ENCODE measurements at places on chromosomes 3 and 15. TPM values are rescaled to one million over a fixed set of nuclear protein-coding genes. Genes with fewer than 3 reads are reported as not detected.

DNA sequence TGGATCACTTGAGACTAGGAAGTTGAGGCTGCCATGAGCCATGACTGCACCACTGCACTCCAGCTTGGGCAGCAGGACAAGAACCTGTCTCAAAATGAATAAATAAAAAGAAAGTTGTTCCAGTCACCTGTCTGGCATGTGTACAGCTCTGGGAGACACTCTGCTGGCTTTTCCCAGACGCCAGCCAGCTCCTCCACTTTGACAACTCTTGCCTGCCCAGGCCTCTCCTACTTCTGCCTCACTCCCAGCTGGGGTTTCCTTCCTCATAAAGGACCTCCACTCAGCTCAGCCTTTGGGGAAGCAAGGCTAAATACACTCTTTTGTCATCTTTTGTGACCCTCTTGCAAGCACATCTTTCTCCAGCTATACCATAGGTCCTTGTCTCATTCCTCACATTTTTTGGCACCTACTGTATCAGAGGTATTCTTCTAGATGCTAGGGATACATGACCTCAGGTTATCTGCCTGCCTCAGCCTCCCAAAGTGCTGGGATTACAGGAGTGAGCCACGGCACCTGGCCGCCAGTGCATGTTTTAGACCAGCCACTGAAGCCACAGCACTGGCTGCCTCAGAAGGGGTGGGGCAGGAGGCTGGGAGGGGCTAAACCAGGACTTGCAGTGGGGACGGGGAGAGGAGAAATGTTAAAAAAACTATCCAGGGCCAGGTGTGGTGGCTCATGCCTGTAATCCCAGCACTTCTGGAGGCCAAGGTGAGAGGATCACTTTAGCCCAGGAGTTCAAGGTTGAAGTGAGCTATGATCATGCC, 10.0 kb upstream of the ELP6 start:
- H3K4me3 ChIP-seq = no peak overlapping the region
- no peak overlapping the region for H3K27ac ChIP-seq
- H3K4me1 ChIP-seq = no peaks in the 10 kb centered on the region
- no peaks in the 10 kb centered on the region for H3K36me3 ChIP-seq
- no peak for DNase-seq

DNA sequence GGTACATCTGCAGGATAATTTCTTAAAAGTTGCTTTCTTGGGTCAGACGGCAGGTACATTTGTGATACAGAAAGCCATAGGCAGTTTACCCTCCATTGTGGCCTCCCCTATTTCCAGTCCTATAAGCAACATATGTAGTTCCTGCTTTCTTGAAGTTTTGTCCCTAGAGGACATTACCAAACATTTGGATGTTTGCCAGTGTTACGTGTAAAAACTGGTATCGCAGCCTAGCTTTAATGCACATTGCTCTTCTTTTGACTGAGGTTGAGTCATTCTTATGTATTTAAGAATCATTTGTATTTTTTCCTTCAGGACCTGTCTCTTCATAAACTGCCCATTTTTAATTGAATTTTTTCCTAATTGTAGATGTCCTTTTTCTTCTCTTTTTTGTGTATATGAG, 114.3 kb downstream of the DIPK2A start:
- H3K4me1 ChIP-seq = no peaks in the 10 kb centered on the region
- H3K36me3 ChIP-seq = no peaks in the 10 kb centered on the region
- H3K27ac ChIP-seq = no peak overlapping the region

DNA sequence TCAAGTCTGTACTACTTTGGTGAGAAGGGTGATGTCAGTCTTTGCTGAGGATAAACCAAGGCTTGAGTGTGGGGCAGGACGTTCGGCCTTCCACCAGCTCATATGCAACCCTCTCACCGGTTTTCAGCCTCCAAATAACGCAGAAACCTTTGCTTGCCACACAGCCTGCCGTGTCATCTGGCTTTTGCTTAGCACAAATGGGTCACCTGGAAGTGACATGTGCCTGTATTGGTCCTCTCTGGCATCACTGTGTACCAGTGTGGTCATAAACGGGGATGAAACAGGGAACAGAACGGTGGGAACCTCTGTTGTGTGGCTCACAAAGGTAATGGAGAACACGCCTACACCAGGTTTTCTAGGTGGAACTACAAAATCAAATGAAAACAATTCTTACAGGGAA, 7.1 kb downstream of the POMGNT2 start:
- H3K27ac ChIP-seq = no peak overlapping the region
- no peak overlapping the region for H3K4me3 ChIP-seq
- H3K4me1 ChIP-seq = no peaks in the 10 kb centered on the region
- H3K36me3 ChIP-seq = no peaks in the 10 kb centered on the region
- H3K27me3 ChIP-seq = no peaks in the 10 kb centered on the region
- DNase-seq = no peak

DNA sequence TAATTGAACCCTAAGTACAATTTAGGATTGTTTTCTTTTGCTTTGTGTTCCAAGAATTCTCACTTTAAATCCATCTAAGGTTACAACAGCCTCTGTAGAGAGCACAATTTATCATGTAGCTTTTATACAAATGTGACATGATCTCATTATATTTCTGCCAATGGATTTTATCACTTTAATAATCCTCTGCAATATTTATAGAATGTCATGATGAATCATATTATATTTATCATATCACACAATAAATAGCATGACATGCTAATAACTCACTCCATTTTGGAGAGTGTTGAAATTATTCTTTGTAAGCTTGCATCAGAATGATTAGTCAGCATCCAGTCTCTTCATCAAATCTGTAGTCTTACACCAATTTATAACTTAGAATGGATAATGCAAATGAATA, 280.6 kb upstream of the ZNF717 start:
- peak; percentile 30 for DNase-seq
- H3K27ac ChIP-seq = no peak overlapping the region
- H3K36me3 ChIP-seq = no peaks in the 10 kb centered on the region
- H3K4me3 ChIP-seq = no peak overlapping the region
- H3K27me3 ChIP-seq = no peaks in the 10 kb centered on the region
- 0 out of 2 replicates have a peak, but pooled peaks cover 2% of the 10 kb centered on the region for H3K4me1 ChIP-seq

- H3K27me3 ChIP-seq = peaks cover 62% of the 10 kb centered on the region
- H3K27ac ChIP-seq = no peak overlapping the region
- no peaks in the 10 kb centered on the region for H3K36me3 ChIP-seq
- H3K4me3 ChIP-seq = no peak overlapping the region
These were observed 13.2 kb downstream of the MEGF11 start for GRCh38 chr15:66240240-66240794.

DNA sequence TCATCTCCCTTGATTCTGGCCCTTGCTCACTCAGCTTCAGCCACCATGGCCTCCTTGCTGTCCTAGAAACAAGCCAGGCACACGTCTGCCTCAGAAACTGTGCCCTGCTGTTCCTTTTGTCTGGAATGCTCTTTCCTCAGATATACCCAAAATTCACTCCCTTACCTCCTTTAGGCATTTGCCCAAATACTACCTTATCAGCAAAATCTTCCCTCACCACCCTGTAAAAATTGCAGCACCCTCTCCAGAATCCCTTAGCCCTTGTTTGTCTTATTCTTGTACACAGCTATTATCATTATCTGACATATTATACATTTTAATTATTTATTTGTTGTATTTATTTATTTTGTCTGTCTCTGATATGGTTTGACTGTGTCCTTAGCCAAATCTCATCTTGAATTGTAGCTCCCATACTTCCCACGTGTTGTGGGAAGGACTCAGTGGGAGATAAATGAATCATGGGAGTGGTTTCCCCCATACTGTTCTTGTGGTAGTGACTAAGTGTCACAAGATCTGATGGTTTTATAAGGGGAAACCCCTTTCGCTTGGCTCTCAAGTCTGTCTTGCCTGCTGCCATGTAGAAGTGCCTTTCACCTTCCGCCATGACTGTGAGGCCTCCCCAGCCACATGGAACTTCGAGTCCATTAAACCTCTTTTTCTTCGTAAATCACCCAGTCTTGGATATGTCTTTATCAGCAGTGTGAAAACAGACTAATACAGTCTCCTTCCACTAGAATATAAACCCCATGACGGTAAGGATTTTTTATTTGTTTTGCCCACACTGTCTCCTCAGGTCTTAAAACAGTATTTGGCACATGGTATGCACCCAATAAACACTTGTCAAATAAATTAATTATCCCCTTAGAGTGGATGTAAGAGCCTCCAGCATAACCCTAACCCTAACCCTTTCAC, 60.0 kb upstream of the STT3B start:
- no peaks in the 10 kb centered on the region for H3K4me1 ChIP-seq
- H3K27me3 ChIP-seq = peaks cover 7% of the 10 kb centered on the region
- H3K4me3 ChIP-seq = no peak overlapping the region
- no peaks in the 10 kb centered on the region for H3K36me3 ChIP-seq
- no peak overlapping the region for H3K27ac ChIP-seq

GRCh38 chr3:178966299-178967176, 105.1 kb downstream of the ZMAT3 start:
- H3K27ac ChIP-seq = no peak overlapping the region
- no peaks in the 10 kb centered on the region for H3K36me3 ChIP-seq
- H3K4me3 ChIP-seq = no peak overlapping the region
- H3K27me3 ChIP-seq = peaks cover 2% of the 10 kb centered on the region
- DNase-seq = peak; percentile 37

GRCh38 chr15:79478108-79478507, 46.0 kb downstream of the MINAR1 start:
- H3K27ac ChIP-seq = no peak overlapping the region
- no peak overlapping the region for H3K4me3 ChIP-seq
- H3K36me3 ChIP-seq = no peaks in the 10 kb centered on the region
- peaks cover 3% of the 10 kb centered on the region for H3K27me3 ChIP-seq
- DNase-seq = no peak

- H3K27ac ChIP-seq = no peak overlapping the region
- H3K4me1 ChIP-seq = peaks cover 3% of the 10 kb centered on the region
- no peaks in the 10 kb centered on the region for H3K27me3 ChIP-seq
- no peaks in the 10 kb centered on the region for H3K36me3 ChIP-seq
- no peak for DNase-seq
- no peak overlapping the region for H3K4me3 ChIP-seq
These were observed 38.0 kb downstream of the CBLB start for GRCh38 chr3:105830836-105831235.

- H3K4me3 ChIP-seq = no peak overlapping the region
- no peaks in the 10 kb centered on the region for H3K27me3 ChIP-seq
- peak; percentile 72 for DNase-seq
- H3K4me1 ChIP-seq = peaks cover 56% of the 10 kb centered on the region
These were observed 7.0 kb downstream of the GNAI2 start for GRCh38 chr3:50242851-50243542.

DNA sequence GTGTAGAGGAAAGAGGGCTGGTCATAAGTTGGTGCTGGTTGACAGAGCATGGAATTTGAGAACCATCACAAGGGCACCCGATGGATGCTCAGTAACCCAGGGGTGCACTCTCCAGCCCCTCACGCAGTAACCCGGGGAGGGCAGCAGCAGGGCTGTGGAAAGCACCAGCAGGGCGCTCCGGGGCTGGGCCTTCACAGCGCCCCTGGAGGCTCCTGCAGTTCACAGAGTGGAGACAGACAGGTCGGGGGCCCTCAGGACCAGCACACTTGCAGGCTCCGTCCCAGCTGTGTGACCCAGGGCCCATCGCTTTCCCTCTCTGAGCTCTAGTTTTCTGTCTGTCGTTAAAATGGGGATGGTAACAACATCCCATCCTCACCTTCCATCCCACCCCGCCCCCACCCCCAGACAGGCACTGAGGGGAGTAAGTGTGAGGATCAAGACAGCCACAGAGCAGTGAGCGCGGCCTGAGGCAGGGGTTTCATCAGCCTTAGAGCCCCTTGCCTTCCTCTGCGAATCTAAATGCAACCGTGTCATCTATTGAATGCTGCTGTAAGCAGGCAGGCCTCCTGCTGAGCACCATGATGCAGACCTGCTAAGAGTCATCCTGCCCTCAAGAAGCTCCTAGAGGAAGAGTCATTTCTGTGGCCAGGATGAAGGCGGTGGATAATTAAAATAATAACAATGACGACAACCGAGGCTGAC, 90.2 kb upstream of the LINGO1 start:
- H3K27ac ChIP-seq = no peak overlapping the region
- H3K4me1 ChIP-seq = no peaks in the 10 kb centered on the region
- H3K27me3 ChIP-seq = peaks cover 43% of the 10 kb centered on the region
- no peak for DNase-seq

GRCh38 chr3:194058189-194058571, 77.8 kb upstream of the HES1 start:
- DNase-seq = peak; percentile 36
- no peaks in the 10 kb centered on the region for H3K36me3 ChIP-seq
- H3K27ac ChIP-seq = no peak overlapping the region
- peaks cover 11% of the 10 kb centered on the region for H3K27me3 ChIP-seq

DNA sequence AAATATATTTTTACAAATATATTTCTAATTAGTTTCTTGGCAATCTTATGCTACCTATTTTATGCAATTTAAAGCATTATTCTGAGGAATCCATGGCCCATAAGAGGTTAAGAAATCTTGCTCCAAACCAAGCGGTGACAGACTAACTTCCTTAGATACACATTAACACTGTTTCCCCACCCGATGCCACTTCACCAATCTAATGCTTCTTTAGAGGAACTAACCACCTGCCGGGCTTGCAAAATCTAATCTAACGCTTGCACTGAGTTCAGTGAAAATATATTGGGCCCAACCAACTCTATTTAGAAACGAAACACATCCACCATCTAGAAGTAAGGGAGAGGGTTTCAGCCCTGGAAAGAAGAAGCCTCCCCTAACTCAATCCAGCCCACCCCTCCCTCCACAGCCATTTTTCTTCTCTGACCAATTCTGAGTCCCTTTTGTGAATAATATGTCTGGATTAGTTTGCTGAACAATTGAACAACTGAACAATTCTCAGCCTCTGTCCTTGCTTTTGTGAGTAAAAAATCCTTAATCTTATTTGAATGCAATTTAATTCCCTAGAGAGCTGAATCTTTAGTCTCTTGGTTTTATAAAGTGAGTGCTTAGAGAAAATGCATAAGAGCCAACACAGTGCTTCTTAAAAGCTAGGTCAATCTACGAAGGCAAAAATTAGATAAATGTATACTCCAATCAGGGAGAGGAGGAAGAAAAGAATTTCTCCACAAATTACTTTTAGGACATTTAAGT, 150.4 kb upstream of the ADAMTS9 start:
- no peaks in the 10 kb centered on the region for H3K27me3 ChIP-seq
- no peaks in the 10 kb centered on the region for H3K36me3 ChIP-seq
- no peak overlapping the region for H3K4me3 ChIP-seq

GRCh38 chr15:52348056-52348745, 52.6 kb upstream of the MYO5C start:
- peak; percentile 32 for DNase-seq
- H3K27ac ChIP-seq = no peak overlapping the region
- H3K27me3 ChIP-seq = no peaks in the 10 kb centered on the region
- H3K4me3 ChIP-seq = no peak overlapping the region
- peaks cover 11% of the 10 kb centered on the region for H3K36me3 ChIP-seq

DNA sequence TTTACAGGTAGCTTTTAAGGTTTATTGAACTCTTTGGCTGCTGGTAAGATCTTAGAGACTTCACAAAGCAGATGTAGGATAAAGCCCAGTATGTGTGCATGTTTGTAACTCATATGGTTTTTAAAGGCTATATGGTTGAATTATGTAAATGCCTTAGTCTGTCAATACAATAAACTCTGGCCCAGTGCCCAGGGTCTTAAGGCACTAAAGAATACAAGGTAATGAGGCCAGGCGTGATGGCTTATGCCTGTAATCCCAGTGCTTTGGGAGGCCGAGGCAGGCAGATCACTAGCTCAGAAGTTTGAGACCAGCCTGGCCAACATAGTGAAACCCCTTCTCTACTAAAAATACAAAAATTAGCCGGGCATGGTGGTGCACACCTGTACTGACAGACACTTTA, 170.3 kb upstream of the CGNL1 start:
- H3K27ac ChIP-seq = no peak overlapping the region
- H3K36me3 ChIP-seq = peaks cover 3% of the 10 kb centered on the region
- no peak overlapping the region for H3K4me3 ChIP-seq
- no peaks in the 10 kb centered on the region for H3K27me3 ChIP-seq

Gene SPATA12
- total RNA-seq = under 0.01 TPM

Gene LIPC
- not detected for total RNA-seq

Gene CA12
- total RNA-seq = 33.7 TPM

Gene FRMD5
- total RNA-seq = 5.4 TPM

Gene STRIT1
- total RNA-seq = not detected

Data from IMR-90 (cell line).